ENCODE measurements at places on chromosomes 5 and 9.

GRCh38 chr5:179509239-179509638 lies 41.1 kb upstream of the RUFY1 start:
- no peak for DNase-seq

- DNase-seq: no peak
Observed at GRCh38 chr9:134189145-134189469, 24.7 kb upstream of the RNU6ATAC start.

DNA sequence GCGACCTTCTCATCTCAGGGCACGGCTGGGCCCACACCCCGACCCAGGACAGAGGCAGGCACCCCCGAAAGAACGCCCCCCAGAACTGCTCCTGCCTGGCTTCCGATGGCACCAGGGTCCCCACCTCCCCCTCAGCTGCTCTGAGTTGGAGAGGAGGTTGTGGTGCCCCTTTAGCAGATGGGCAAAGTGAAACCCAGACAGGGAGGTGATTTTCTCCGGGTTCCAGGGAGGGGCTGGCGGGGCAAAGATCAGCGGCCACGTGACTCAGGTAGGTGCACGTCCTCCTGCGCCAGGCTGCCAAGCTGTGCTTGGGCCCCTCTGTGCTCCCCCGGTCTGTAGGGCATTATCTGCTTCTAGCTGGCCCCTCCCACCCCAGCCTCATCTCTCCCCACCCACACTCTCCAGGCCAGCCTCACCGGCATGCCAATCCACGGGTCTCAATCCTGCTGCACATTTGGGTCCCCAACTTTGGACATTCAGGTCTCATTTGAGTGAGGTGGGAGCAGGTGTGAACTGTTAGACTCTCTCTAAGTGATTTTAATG lies 85.1 kb upstream of the RAPGEF1 start:
- DNase-seq: no peak

- peak; percentile 55 for DNase-seq
Observed at GRCh38 chr9:16611001-16611400, 259.5 kb downstream of the BNC2 start.
